ENCODE measurements at places on chromosomes 2 and 18.

DNA sequence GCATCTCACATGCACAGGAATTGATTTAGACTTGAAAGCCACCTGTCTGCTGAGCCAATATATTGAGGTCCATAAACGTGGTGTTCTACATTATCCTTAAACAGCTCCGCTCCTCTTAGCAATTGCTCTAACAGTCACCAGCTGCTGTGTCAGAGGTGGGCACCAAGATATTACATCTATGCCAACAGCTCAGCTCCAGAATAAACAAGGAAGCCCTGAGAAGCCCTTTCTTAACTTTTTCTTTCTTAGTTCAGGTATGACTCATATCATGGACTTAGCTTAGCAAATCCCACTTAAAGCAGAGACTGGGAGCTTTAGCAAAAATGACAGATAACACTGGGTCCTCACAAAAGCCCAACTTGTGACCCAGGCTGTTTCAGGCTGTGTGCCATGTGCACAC is 436.6 kb downstream of the IRS1 start:
- no peak for DNase-seq

DNA sequence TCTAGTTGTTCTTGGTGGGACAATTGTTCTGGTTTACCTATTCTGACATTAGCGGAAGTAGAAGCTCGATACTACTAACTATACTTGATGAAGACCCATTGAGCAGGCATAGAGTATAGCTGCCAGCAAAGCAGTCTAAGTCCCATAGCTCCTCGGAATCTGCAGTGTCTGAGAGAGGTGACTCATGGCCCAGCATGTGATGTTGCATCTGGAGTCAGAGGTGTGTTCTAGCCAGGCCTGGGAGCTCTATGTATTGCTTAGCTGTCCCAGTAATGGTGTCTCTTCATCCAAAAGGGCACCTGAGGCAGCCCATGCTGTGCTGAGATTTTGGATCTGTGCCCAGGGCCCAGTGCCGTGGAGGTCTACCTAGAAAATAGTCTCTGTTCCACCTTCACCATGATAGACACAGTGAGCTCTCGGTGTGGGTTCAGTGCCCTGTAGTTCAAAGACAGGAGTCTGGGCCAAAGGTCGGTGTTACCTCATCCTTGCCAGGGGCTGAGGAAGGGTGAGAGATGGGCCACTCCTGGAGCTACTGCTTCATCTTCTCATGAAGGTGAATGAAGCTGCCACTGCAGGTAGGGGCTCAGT is 47.3 kb downstream of the MEX3C start:
- DNase-seq: no peak

DNA sequence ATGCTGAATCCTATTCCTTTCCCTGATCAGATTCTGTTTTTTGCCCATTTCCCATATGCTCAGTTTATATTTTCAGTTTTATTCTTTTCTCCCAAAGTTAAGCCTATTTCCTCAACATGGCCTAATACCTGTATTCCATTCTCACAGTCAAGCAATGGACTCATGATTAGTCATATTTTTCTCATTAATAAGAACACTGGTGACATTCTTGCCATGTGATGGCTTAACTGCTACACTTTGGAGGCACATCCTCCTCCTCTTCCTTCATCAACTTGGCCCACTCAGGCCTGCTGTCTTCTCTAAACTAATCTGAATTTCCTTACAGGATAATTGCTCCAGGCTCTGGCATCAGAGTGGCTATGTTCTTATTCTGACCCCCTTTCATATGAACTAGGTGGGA is 679.2 kb downstream of the NYAP2 start:
- no peak for DNase-seq

DNA sequence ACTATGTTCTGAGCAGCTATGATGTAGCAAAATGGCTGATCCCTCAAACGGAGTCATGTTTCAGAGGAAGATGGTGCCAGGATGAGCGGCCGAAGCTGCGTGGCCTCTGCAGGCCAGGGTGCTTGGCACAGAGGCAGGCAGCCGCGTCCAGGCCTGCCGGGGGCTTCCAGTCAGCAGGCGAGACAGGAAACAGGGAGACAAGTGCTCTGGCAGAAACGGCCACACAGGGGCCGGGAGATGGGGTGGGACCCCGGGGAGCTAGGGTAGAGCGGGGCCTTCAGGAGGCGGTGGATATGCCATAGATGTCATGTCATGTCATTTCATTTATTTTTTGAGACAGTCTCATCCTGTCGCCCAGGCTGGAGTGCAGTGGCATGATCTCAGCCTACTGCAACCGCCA is 50.7 kb downstream of the EIPR1 start:
- DNase-seq: no peak

DNA sequence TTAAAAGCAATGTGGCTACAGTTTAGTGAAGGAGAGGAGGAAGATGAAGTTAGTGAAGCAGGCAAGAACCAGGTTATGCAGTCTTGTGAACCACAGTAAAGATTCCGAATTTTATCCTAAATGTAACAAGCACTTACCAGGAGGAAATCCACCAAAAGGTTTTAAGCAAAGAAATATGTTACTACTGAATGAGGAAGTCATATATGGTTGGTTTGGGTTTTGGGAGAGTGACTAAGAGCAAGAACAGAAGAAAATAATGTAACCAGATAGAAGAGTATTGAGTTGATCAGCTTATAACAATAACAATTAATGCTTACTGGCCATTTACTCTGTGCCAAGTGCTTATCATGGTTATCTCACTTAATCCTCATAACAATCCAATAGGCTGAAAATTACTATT is 1.9 kb downstream of the USP37 start:
- no peak for DNase-seq

DNA sequence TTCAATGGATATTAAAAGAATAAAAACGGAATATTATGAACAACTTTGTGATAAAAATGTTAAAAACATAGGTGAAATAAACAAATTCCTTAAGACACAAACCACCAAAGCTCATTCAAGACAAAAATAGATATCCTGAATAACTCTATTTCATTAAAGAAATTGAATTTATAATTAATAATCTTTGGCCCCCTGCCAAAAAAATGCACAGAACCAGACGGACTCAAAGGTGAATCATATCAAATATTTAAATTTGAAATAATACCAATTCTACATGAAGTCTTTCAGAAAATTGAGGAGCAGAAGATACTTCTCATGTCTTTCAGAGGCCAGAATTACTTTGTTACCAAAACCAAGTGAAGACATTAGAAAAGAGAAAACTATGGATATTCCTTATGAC is 128.3 kb upstream of the KLHL29 start:
- DNase-seq: no peak

DNA sequence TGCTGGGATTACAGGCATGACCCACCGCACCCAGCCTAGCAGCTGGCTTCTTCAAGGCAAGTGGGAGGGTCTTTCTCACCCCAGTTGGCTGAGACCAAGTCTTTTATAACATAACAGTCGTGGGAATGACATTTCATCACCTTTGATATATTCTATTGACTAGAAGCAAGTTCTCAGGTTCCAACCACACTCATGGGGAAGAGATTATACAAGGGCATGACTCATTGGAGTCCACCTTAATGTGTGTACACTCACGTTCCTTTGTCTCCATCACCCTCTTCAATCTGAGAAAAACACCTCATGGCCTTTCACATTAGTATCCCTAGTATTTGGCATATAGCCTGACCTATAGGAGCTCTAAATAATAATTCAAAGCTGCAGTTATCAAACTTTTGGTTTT is 2.8 kb upstream of the BBS5 start:
- DNase-seq: no peak

GRCh38 chr2:215189393-215189792 is 51.0 kb upstream of the ABCA12 start:
- no peak for DNase-seq

- DNase-seq: no peak
These were observed 50.2 kb downstream of the SKA1 start for GRCh38 chr18:50424877-50425690.

DNA sequence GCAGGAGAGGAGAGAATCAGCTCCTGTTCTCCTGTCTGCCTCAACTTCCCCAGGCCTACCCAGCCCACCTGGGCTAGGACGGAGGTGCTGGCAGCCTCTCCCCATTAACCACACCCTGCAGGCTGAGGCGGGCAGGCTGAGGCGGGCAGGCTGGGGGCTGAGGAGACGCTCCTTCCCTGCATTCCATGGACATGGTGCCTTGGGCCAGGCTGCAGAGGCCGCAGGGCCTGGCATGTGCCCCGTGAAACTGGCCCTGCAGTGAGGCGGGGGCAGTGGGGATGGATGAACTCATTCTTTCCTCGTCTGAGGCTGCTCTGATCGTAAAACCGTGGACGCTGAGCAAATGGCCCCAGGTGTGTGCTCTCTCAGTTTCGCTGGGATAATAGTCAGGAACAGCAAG is 84.7 kb upstream of the LAPTM4A start:
- DNase-seq: no peak

- peak; percentile 53 for DNase-seq
These were observed at the start of gene DPP4 for GRCh38 chr2:162073888-162074631. Gene DPP4 (minus strand): TSS chr2:162074215. CDS start chr2:162073981, 234 bp downstream.

- DNase-seq: no peak
These were observed 373.4 kb downstream of the METTL4 start for GRCh38 chr18:2197946-2198345.

GRCh38 chr2:10824191-10824590 is 11.6 kb upstream of the PDIA6 start:
- no peak for DNase-seq

GRCh38 chr2:98886066-98886554 is 49.9 kb downstream of the CRACDL start:
- DNase-seq: no peak

DNA sequence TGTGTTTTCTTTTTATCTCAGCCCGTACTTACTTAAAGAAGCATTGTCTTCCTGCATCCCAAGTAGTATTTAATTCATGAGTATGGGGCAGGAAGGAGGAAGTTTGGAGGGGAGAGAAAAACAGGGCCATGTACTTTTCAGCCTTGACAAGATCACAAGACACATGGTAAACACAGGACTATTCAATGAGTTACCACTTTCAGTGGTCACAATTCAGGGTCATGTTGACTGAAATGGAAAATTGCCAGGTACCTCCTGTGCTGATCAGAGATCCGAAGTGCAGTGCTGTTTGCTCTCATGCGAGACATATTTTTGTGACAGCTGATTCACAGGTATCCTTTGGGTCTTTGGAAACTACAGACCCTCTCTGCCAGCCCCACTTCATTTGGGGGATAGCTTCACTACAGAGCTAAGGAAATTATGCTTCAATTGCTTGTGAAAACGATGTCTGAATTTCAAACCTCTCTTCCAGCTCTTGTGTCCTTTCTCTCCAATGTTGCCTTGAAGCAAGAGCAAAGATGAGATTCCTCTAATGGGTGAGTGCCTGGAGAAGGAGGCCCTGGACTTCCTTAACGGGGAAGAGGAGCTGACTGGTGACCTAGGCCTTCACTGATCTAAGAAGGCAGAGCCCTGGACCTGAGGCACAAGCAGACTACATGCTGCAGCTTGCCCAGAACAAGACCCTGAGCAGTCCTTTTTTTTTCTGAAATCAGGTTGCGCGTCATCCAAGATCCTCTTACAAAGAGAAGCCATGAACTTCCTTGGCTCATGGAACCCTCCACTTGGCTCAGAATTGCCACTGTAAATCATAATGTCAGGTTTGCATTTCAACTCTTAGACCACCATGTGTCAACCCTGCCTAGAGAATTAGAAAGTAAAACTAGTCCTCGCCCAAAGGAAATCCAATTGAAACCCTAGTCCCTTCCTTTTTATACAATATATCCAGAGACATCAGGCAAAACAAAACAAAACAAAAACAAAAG is 44.1 kb downstream of the EVA1A start:
- DNase-seq: no peak

DNA sequence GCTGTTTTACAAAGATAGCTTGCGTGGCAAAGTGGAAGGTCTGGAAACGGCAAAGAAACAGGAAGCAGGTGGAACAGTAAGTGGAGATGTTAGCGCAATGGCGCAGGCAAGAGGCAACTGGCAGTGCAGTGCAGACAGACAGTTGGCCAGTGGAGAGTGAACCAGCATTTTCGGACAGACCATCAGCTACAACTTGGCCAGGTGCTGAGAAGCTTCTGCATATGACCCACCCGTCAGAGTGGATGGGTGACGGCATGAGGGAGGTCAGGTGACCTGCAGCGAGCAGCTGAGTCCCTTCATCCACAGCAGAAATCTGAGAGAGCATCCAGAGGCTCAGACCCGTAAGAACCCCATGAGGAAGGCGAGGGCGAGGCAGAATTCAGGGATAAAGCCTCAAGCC is 33.8 kb downstream of the NPC1 start:
- no peak for DNase-seq

DNA sequence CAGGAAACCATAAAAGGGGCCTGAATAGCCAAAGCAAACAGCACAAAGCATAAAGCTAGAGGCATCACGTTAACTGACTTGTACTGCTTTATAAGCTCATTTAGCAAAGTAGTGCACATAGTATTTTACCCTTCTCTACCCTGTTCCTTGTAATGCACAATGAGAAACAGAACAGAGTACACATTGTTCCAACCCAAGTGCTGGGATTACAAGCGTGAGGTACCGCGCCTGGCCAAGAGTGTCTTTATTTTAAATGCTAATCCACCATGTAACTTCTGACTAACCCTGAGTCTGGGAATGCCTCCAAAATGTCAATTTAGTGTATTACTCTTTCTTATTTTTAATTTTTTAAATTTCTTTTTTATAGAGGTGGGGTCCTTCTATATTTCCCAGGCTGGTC is 46.4 kb upstream of the STON1 start:
- no peak for DNase-seq

GRCh38 chr2:27024812-27025211 is 8.0 kb upstream of the TMEM214 start:
- DNase-seq: no peak

DNA sequence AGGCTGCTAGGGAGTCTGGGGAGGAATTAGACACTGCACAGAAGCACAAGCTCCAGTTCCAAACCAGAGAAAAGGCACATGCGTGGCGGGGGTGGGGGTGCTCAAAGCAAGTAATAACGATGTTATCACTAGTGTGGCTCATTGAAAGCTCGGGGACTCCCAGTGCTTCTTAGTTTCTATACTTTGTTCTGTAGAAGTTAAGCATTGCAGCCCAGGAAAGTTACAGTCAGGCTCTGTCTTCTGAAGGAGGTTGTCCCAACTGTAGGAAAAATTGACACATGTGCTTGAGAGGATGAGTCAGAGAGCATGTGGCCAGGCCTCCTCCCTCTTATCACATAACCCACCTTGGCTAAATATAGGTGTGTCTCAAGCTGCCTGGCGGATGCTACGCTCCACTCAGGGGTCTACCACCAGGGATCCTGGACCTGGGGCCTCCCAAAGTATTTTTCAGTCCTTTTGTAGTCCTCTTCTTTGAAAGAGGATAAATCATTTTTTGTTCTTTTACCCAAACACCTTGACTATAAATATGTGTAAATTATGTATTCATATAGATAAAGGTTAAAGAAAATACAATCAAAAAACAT is 3.8 kb downstream of the GALNT5 start:
- peak; percentile 68 for DNase-seq
